NCI-H1436 (cell line): ENCODE measurements at places on chromosomes 5 and 9.

DNA sequence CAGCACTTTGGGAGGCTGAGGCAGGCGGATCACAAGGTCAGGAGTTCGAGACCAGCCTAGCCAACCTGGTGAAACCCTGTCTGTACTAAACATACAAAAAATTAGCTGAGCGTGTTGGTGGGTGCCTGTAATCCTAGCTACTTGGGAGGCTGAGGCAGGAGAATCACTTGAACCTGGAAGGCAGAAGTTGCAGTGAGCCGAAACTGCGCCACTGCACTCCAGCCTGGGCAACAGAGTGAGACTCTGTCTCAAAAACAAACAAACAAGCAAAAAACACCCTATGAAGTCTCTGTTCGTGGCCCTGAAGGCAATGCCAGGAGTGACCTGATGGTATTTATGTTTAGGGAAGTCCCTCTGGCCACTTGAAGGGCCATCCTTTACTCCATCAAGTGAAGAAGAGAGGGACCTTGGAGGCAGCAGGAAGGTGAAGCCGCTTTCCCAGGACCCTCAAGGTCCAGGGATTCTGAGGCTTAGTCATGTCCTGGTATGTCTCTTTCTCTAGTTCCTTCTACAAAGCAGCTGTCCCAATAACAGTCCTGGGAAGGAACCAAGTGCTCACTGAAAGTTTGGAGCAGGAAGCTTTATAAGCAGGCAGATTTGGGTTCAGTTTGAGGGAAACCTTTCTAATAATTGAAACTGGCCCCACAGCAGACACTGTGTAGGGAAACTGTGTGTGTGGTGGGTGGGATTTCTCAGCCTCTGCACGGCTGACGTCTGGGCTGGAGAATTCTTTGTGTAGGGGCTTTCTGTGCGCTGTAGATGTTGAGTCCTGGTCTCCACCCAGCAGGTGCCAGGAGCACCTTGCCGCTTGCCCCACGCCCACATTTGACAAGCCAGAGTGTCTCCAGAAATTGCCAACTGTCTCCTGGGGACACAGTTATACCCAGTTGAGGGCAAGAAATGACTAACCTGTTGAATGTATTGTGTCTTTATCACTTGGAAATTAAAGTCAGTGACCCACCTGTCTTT is 12.5 kb downstream of the PHF2 start:
- no peak for DNase-seq

DNA sequence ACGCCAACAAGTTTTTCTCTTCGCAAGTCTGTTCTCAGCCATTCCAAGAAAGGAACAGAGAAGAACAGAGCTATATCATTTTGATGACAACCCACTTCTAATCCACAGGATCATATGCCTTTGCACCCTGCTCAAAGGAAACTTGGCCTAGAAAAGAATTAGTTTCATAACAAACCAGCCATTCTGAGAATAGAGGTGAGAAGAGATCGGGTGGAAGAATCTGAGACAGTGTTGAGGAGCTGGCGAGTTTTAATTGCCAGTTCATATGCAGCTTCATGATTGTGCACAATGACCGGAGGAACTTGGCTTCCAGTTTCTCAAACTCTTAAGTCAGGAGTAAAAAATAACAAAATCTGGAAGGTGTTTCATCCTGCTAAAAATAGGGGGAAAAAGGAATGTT is 380.0 kb downstream of the NR2F1-AS1 start:
- DNase-seq = no peak

DNA sequence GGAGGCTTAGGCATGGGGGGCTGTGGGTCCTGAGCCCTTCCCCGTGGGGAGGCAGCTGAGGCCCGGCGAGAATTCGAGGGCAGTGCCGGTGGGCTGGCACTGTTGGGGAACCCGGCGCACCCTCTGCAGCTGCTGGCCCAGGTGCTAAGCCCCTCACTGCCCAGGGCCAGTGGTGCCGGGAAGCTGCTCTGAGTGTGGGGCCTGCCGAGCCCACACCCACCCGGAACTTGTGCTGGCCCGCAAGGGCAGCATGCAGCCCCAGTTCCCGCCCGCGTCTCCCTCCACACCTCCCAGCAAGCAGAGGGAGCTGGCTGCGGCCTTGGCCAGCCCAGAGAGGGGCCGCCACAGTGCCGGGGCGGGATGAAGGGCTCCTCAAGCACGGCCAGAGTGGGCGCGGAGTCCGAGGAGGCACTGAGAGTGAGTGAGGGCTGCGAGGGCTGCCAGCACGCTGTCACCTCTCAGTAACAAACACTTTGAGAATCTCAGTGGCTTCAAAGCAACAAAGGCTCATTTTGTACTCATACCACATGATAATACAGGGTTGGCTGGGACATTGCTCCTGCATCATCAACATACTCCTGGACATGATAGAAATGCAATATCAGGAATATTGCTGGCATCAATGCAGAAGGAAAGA is 265.7 kb upstream of the ANKRD55 start:
- no peak for DNase-seq

GRCh38 chr9:94100152-94100879 is 16.1 kb downstream of the PTPDC1 start:
- DNase-seq = no peak

GRCh38 chr5:54249210-54250028 is 61.0 kb downstream of the ARL15 start:
- no peak for DNase-seq
